ENCODE measurements at places on chromosomes 12 and 14.

- DNase-seq: no peak
- H3K4me3 ChIP-seq: no peak overlapping the region
- no peaks in the 10 kb centered on the region for H3K4me1 ChIP-seq
- no peaks in the 10 kb centered on the region for H3K27me3 ChIP-seq
- no peak overlapping the region for H3K27ac ChIP-seq
Measured at GRCh38 chr14:47500369-47500768, 175.0 kb downstream of the MDGA2 start.

DNA sequence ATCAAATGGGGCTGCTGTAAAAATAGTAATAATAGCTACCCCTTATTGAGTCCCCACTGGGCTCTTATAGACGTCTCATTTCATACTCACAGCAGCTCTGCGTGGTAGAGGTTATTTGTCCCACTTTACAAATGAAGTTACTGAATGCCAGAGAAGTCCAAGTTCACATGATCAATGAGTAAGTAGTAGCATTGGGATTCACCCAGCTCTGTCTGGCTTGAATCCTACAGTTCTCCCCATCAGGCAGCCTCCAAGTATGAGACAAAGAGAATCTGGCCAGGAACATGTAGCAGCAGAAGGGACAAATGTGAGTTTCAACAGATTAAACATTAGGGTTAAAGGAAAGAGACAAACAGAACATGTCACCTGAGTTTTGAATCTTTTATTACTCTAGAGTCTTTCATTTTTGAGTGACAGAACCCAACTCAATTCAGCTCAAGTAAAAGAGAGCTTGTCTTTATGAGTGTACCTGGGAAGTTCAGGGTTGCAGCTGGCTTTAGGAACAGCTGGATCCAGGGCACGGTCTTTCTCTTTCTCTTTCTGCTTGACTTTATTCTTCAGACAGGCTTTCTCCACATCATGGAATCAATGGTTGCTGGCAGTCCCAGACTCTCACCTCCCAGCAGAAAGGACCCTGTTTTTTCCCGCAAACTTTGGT, 64.1 kb upstream of the JDP2 start:
- no peak overlapping the region for H3K27ac ChIP-seq
- H3K27me3 ChIP-seq: no peaks in the 10 kb centered on the region
- DNase-seq: no peak
- no peaks in the 10 kb centered on the region for H3K36me3 ChIP-seq
- peaks cover 11% of the 10 kb centered on the region for H3K4me1 ChIP-seq

DNA sequence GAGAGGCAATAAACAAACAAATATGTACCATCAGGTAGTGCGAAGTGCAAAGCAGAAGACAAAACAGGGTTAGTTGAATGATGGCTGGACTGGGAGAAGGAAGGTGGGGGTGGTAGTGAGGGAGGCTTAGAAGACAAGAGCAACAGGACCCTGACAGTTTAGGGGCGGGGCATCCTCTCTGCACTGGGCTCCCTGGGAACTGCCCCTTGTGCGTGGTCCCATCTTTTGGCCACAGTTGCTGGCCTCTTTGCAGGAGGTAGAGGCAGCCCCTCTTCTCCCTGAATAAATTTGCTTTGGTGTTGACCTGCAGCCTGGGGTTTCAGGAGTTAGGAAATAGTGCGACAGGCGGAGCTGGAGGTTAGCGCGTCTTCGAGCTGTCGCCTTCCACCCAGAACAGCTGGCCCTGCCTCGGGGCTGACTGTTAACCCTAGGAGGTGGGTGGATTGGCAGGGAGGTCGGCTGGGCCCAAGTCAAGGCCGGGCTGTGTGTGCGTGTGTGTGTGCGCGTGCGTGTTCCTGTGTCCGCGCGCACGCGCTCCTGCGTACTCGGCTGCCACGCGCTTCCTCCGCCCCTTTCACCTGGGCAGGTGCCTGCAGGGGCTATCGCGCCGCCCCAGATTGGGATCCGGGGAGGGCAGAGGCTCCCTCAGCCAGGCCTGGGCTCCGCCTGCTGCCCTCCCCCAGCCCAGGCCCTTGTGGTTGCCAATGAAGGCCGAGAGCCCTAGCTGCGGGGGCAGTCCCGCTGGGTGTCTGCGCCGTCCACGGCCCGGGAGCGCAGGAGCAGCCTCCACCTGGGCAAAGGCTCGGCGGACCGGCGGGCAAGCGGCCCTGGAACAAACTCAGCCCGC, 180.8 kb downstream of the ADCK1 start:
- peak overlapping the region; percentile 12 for H3K4me3 ChIP-seq
- H3K27me3 ChIP-seq: no peaks in the 10 kb centered on the region
- peak; percentile 58 for DNase-seq

DNA sequence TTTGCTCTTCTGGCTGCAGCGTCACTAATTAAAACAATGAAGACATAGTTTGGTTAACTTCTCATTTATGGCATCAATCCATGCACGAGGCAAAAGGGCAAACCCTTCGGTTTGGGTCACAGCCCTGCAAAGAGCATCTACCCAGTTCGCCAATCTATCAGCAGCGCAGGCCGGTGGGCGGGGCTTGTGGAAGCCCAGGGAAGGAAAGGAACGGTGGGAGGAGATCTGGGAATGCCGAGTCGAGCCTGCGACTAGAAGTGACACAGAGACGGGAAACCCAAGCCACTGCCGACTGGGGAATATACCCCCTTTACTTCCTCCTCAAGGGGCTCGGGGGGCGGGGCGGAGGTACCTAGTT, 466 bp downstream of the KICS2 start:
- H3K36me3 ChIP-seq: no peaks in the 10 kb centered on the region
- H3K27me3 ChIP-seq: no peaks in the 10 kb centered on the region
- H3K27ac ChIP-seq: peak overlapping the region; percentile 93
- DNase-seq: peak; percentile 85
- peak overlapping the region; percentile 85 for H3K4me3 ChIP-seq

GRCh38 chr14:54807428-54807827, 95.2 kb downstream of the GCH1 start:
- no peaks in the 10 kb centered on the region for H3K36me3 ChIP-seq
- no peak for DNase-seq
- H3K4me3 ChIP-seq: no peak overlapping the region
- no peaks in the 10 kb centered on the region for H3K4me1 ChIP-seq
- H3K27me3 ChIP-seq: peaks cover 7% of the 10 kb centered on the region
- no peak overlapping the region for H3K27ac ChIP-seq

GRCh38 chr14:69333791-69334337, 64.2 kb downstream of the ERH start:
- H3K36me3 ChIP-seq: no peaks in the 10 kb centered on the region
- no peaks in the 10 kb centered on the region for H3K4me1 ChIP-seq
- no peak overlapping the region for H3K4me3 ChIP-seq

- H3K36me3 ChIP-seq: no peaks in the 10 kb centered on the region
- H3K27me3 ChIP-seq: peaks cover 3% of the 10 kb centered on the region
- DNase-seq: peak; percentile 22
- H3K27ac ChIP-seq: no peak overlapping the region
- H3K4me3 ChIP-seq: no peak overlapping the region
Measured at GRCh38 chr14:22039938-22040780, 366.5 kb upstream of the OR4E1 start.

- no peak overlapping the region for H3K27ac ChIP-seq
- DNase-seq: peak; percentile 87
- no peaks in the 10 kb centered on the region for H3K36me3 ChIP-seq
- no peaks in the 10 kb centered on the region for H3K4me1 ChIP-seq
Measured at GRCh38 chr14:76644855-76645518, 116.3 kb upstream of the VASH1 start.

All from lung (tissue), 17 donors.